ENCODE measurements at places on chromosomes 4 and X.

GRCh38 chr4:38411092-38411491 is 252.9 kb upstream of the KLF3 start:
- DNase-seq, result no peak

DNA sequence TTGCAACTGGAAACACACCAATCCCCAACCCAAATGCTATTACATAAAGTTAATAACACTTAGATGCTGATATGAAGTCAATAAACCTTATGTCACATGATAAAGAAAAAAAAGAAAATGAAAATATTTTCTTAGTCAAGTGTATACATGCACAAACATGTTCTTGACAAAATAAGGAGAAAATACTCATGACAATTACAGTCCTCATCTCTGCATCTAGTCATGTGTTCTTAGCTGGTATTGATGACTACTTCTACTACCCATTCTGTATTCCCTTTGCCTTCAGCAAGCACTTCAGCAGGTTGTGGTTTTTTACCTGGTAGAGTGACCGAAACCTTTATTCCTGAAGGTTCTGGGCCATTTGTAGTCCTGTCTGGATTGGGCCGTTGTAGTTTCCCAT is 24.9 kb downstream of the CXCL8 start:
- no peak for DNase-seq

DNA sequence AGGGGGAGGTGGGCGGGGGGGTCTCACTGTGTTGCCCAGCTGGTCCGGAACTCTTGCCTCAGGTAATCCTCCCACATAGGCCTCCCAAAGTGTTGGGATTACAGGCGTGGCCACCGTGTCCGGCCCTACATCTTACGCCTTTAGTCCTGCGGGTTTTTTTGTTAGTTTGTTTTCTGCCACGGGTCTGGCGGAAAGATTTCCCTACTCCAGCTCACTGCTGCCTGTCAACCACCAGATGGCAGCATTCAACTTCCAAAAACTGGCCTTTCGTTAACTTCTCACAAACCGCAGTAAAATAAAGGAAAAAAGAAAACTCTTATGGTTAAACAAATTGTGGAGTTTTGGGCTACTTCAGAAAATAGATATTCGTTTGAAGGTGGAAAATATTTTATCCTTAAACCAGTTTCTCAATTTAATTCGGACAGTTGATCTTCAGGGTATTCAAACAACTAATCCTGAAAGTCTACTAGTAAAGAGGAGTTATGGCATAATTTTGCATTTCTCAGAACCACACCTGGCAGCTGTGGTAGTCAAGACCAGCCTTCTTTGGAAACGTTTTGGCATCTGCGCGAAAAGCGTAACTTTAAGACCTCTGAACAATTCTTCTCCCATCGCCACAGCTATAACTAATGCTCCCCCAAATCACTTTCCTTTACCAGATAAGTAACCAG is 41.1 kb downstream of the LUZP4 start:
- no peak for DNase-seq

DNA sequence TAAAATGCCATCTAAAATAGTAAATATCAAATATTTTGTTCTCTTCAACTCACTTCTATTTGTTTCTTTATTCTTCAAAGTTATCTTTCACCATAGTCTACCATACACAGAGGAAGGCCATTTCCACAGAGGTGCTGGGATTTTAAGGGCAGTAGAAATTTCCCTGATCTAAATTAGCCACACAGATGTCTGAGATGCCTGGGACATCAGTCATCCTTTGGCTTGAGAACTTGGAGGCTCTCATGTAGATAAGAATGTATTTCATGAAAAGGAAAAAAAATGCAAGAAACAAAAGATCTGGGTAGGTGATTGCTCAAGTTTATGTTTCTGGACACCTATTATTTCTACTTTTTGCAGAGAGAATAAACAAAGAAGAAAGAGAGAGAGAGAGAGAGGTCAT is 1008.2 kb downstream of the NLGN4X start:
- DNase-seq, result no peak

DNA sequence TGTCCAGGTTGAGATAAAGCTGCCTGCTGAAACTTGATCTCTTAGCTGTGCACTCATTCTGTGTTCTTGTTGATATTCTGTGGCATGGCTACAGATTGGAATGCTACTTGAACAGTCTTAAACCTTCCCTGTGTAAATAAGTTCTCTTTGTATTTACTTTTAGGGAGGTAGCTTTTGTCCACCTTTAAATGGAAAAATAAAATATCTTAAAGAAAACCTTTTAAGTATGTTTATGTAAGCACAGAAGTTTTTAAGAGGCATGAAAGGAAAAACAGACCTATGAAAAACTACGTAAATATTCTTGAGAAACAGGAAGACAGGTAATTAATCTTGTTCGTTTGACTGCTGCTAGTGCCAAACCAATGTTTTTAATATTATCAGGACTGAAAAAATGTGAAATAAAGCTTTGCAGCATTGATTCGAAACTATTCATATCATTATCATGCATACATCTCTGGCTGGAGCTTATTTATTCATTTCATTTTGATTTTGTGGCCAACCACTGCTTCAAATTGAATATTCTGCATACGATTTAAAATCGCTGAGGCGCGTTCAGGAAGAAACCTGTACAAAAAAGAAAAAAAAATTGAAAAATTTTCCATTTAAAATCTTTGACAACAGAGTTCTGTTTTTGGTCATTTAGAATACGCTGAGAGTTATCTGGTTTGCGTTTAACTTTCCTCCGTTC is 17.8 kb downstream of the HSD17B13 start:
- peak; percentile 8 for DNase-seq

DNA sequence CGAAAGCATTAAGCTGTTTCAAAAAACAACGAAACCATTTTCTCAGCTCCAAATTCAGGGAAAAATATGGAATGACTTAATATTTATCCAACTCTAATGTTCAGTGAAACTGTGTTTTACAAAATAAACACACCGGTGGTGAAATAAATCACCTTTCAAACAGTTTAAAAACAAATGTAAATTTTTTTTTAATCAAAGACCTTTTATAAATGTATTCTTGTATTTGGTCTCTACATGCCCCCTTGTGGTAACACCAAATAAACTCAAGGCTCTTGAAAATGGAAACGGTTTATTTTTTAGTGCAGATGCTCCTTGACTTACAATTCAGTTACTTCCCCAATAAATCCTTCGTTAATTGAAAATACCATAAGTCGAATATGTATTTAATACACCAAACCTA is 45.8 kb upstream of the ITM2A start:
- DNase-seq, result peak; percentile 0

GRCh38 chr4:2067446-2068197 is 8.5 kb downstream of the NAT8L start:
- DNase-seq, result no peak

GRCh38 chr4:74874753-74875367 is 58.1 kb upstream of the PARM1 start:
- peak; percentile 36 for DNase-seq
